ENCODE measurements at places on chromosomes 5 and 9.
A peak's percentile ranks its signal among the peaks of the same experiment; 100 is the strongest.

DNA sequence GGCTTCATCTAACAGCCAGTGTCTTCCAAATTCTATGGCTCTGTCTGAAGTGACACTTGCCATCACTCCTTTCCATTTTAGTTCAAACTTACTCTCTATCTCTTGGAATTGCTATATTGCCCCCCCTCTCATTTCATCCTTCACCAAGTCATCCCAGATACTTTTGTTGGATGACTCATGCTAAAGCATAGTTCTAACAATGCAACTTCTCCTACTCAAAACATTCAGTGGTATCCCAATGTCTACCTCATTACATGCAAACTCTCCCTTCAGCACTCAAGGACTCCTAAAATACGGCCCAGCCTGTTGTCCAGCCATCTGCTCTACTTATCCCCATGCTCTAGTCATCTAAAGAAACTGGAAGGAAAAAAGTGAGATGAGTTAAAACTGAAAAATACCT lies 171.6 kb downstream of the RASEF start:
- no peak for DNase-seq

DNA sequence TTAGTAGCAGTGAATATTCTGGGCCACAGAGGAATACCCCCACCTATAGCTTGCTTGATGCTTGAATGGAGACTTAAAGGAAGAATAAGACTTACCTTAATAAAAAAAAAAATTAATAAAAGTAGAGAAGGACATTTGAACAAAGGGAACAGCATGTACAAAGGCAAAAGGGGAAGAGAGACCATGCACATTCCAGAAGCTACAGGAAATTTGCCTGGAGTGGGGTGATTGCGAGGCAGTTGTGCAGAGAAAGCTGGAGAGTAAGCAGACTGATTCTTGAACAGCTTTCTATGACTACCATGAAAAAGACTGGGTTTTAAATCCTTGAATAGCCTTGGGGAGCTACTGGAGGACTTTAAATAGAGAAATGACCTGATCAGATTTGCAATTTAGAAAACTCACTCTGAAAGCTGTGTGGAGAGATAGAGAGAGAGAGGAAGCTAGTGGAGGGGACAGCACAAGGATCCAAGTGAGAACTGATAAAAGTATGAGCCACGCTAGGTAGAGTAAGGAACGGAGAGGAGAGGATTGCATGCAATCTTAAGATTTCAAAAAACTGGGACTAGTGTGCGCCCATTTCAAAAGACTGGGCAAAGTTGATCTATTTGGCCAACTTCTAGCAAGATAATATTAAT lies 12.5 kb upstream of the SSBP2 start:
- no peak for DNase-seq

DNA sequence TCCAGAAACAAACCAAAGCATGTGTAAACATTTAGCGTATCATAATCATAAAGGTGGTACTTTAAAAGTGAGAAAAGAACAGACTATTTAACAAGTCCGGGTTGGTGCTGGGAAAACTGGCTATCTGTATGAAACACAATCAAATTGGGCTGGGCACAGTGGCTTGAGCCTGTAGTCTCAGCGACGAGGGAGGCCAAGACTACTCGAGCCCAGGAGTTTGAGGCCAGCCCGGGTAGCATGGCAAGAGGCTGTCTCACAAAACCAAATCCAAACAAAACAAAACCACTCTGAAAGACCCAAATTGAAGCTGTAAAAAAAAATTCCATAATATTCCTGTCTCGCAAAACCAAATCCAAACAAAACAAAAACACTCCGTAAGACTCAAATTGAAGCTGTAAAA lies 4.3 kb downstream of the MRNIP start:
- no peak for DNase-seq

DNA sequence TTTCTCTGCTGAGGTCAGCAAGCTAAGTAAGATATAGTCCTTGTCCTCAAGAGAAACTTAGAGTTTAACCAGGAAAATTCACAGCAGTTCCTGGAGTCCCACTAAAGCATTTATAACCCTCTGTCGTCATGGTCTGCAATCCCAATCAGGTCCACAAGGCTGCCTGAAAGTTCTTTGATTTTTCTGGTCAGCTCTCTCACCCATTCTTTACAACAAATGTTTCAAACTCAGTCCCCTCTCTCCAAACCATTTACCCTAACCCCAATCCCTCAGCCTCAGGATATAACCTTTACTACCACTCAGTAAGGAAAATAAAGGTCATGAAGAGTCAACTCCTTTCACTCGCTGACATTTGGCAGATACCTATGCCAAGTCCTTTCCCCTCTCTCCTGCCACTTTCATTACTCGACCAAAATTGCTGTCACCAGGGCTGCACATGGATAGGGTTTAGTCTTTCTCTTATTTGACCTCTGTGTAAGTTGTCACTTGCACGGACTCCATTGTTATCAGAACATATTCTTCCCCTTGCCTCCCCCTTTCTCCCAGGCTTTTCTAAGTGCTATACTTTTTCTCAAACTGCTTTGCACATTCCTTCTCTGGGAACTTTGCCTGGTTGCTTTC lies 936.6 kb downstream of the NR2F1-AS1 start:
- DNase-seq = no peak

DNA sequence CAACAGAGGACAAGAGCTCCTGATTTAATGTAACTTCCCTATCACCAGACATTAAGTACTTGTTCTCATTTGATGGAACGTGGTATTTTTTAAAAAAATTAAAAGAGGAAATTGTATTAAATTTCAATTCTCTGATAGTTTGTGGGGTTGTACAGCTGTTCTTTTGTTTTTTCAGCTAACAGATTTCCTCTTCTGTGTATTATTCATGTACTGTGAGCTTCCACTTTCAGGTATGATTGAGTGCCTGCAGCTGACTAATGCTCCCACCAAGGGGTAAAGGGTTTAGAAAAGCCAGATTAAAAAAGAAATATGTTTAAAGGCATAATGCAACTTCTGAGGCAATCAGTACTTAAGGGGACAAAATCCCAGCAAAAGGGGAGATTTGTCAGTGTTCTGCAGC lies 117.7 kb upstream of the ACTBL2 start:
- no peak for DNase-seq

DNA sequence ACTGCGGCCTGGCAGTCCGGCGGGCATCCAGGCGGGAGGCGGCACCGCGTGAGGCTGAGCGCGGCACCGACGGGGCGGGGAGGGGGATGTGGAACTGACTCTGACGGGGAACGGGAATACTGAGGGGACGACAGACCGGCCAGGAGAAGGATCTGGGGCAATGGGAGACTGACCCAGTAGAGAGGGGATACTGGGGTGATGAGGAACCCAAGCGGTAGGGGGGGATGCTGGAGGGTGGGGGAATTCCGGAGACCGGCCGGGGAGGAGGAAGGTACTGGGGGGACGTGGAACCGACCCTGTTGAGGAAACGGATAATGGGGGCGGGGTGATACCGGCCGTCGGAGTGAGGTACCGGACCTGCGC lies 423 bp downstream of the IPPK start:
- DNase-seq = no peak

GRCh38 chr5:118578093-118578492 lies 410.3 kb downstream of the DTWD2 start:
- no peak for DNase-seq

- DNase-seq = no peak
These were observed 205.0 kb upstream of the RAD23B start for GRCh38 chr9:107078061-107078460.

- DNase-seq = no peak
These were observed 137.5 kb upstream of the HMHB1 start for GRCh38 chr5:143674469-143674786.

GRCh38 chr5:176609724-176610434 lies at the start of gene GPRIN1:
Gene GPRIN1 (minus strand): TSS chr5:176610156. CDS start chr5:176599834, 10,322 bp downstream.
- peak; percentile 41 for DNase-seq

- no peak for DNase-seq
These were observed 372.5 kb downstream of the IRX2 start for GRCh38 chr5:2378976-2379375.

DNA sequence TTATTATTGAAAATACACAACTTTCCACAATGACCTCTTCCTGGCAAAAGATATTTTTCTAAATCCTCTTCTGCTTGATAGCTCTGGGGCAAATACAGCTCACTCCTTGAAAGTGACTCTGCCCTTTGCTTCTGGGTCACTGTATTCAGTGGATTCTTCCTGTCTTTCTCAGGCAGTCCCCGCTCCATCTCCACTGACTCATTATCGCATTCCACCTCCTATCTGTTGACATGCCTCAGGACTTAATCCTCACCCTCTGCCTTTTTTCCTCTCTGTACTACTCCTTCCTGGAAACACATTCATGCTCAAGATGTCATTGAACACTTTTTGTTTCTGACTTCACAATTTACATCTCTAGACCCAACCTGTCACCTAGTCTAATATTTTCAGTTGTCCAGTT lies 8.4 kb upstream of the RGS7BP start:
- DNase-seq = no peak

- DNase-seq = no peak
These were observed 15.4 kb downstream of the GNPDA1 start for GRCh38 chr5:141997358-141997960.

GRCh38 chr5:148205865-148206264 lies 3.0 kb downstream of the SPINK6 start:
- no peak for DNase-seq

GRCh38 chr9:109242741-109243140 lies 75.7 kb upstream of the FRRS1L start:
- DNase-seq = no peak

All from activated T-cell treated with anti-CD3 and anti-CD28 coated beads for 1 hour (primary cell).